ENCODE measurements at places on chromosomes 13 and 19. TPM values are rescaled to one million over a fixed set of nuclear protein-coding genes. Genes with fewer than 3 reads are reported as not detected.

- DNase-seq = peak; percentile 22
Measured at GRCh38 chr19:41531438-41532311, 44.3 kb upstream of the CEACAM21 start.

GRCh38 chr13:25153736-25154135 lies 18.4 kb downstream of the AMER2 start:
- DNase-seq = no peak

- DNase-seq = no peak
Measured at GRCh38 chr13:47186471-47186870, 289.6 kb upstream of the HTR2A start.

DNA sequence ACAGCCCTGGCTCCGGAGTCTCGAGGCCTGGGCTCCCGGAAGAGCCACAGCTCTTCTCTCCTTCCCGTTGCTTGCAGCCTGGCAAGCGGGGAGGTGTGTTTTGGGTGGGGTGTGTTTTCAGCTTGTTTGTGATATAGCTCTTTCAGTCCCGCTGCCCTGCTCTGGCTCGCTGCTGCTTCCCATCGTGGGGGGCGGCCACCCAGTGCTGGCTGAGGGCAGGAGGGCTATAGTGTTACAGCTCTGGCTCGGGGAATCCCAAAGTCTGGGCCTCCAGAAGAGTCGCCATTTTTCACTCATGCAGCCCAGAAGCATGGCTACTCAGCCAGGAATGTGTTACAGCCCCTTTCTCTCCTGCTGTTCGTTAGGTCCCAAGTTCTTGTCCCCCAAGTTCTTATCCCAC lies 2.2 kb upstream of the ZNF256 start:
- no peak for DNase-seq

DNA sequence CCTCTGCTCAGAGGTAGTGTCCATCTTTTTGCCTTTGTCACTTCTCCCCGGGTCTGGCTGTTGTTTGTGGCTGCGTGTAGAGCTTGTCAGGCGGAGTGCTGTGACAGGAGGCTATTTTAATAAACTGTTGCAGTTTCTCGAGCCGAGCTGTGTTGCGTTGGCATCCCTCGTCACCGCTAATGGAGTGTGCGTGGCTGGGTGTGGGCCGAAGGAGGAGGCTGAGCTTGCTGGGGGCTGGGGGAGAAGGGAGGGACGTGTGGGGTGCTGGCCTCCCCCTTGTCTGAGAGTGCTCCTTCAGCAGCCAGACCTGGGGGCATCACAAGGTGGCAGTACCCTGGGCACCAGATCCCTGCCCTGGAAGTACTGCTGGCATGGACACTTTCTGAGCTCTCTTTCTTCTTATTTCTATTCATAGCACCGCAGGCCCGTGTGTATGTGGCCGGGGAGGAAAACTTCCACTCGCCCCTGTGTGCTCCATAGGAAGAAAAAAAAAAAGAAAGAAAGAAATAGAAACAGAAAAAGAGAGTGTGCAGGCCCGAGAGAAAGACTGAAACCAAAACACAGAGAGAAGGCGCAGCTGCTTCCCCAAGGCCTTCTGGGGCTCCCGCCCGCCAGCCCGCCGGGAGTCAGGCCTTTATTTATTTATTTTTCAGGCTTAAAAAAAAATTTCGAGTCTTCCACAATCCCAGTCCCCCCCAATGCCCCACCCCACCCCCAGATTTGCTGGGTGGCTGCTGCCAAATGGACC lies 27.0 kb downstream of the NFIX start:
- DNase-seq = no peak

GRCh38 chr19:2352121-2352520 lies 7.9 kb upstream of the TMPRSS9 start:
- DNase-seq = no peak

GRCh38 chr19:57578487-57579205 lies at the start of gene ZNF416:
Gene ZNF416 (minus strand): TSS chr19:57578911. CDS start chr19:57578704, 207 bp downstream.
- peak; percentile 96 for DNase-seq

ERICH4 gene
- not detected for total RNA-seq

GRCh38 chr13:79987323-79987722 lies 353.6 kb downstream of the SPRY2 start:
- no peak for DNase-seq

DNA sequence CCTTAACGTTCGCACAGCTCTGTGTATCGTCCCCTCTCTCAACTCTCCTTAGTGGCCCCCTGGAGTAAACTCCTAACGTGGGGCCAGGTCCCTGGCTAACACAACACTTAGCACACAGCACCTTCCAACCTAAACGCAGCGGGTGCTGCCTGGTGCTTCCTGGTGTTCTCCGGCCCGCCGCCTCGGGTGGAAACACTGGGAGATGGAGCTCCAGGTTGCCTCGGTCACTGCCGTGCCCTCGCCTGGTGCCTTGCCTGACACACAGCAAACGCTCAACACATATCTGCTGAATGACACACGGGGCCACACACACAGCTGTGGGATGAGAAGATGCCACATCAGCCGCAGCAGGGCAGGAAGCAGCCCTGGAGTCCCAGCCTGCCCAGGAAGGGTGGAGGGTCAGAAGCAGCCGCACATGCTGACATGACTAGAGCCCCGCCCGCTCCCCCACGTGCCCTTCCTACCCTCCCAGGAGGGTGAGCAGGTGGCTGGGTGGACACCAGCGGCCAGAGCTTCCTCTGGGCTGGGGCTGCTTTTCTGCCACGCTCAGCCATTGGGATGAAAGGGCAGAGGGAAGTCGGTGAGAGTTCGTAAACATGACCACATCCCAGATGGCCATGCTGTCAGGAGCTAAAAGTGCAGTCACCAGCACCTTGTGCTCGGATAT lies 6.6 kb downstream of the PEPD start:
- no peak for DNase-seq

- no peak for DNase-seq
Measured at GRCh38 chr19:27759896-27760295, 1453.1 kb downstream of the UQCRFS1 start.

SYNE4 gene
- total RNA-seq = 0.92 TPM

- DNase-seq = no peak
Measured at GRCh38 chr19:39749981-39750380, 12.2 kb upstream of the CLC start.

GRCh38 chr19:33434886-33435705 lies 61.6 kb downstream of the CEBPG start:
- no peak for DNase-seq

MARCHF2 gene
- total RNA-seq = 165 TPM

FEM1A gene
- 15.7 TPM for total RNA-seq

DNA sequence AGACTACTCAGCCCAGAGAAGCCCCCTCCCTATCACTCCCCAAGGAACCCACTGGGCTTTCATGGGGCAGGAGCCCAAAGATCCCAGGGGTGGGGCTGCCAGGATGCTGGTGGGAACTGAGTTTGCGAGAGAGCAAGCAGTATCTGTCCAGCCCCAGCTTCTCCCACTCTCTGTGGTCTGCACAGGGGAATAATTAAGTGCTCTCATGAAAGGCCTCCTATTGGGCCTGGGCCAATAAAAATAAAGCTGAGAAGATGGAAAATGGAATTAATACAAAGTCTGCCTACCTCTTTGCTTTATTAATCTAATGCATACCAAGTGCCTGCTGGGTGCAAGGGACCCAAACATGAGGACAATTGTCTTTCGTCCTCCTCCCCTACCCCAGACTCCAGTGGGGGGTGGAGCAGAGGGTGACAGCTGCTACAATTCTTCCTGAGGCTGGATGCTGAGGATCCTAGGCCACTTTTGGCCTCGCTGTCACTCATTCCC lies 5.4 kb downstream of the DDX39A start:
- DNase-seq = no peak

GRCh38 chr19:47503826-47504150 lies 11.1 kb downstream of the NAPA start:
- no peak for DNase-seq

- no peak for DNase-seq
Measured at GRCh38 chr13:30440910-30441703, 18.8 kb downstream of the UBE2L5 start.

DNA sequence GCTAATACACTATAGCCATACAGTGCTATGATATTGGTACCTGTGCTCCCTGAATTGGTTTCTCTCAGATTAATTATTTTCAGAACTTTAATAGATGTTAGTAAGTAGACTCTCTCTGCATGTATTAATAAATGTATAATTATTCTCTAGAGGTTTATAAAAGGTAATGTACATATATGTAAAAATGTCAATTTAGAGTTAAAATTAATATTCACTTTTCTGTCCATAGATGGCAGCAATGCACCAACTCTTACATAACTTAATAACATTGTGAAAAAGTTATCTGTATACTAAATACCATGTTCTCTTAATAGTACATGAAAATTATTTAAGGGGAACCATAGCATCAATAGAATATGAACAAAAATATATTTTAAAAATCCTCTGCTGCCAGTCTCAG lies 515.0 kb upstream of the KLHL1 start:
- no peak for DNase-seq

CDX2 gene
- not detected for total RNA-seq

GRCh38 chr19:14147797-14148605 lies 11.6 kb upstream of the ASF1B start:
- no peak for DNase-seq

GFY gene
- total RNA-seq = not detected

PIK3R2 gene
- total RNA-seq = 15.8 TPM

CCDC106 gene
- 10.5 TPM for total RNA-seq

LRCH1 gene
- total RNA-seq = 29.4 TPM
